Ovary (tissue), 10 donors: ENCODE measurements at places on chromosomes 4 and X.
A peak's percentile ranks its signal among the peaks of the same experiment; 100 is the strongest.

- no peak for DNase-seq
Observed at GRCh38 chr4:161642708-161643107, 521.1 kb downstream of the FSTL5 start.

GRCh38 chr4:25890571-25891485, 23.2 kb upstream of the SMIM20 start:
- no peak for DNase-seq

DNA sequence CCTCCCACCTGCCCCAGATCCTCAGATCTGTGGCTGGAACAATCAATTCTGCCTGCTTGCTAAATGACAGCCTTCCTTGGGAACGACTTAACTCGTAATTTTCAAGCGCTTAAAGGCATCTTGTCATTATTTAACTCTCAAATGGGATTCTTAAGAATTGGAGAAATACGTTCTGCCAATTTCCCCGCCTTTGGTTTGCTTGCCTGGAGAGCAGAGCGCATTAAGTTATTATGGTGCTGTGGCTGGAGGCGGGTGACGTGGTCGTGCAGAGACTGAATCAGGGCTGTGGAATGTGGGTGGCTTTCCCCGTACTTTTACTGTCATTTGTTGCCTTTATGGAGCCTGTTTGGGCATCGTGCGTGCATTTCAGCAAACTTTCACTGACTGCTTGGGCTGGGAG, 78.9 kb upstream of the PSAPL1 start:
- no peak for DNase-seq

- no peak for DNase-seq
Observed at GRCh38 chr4:122542411-122543236, 78.2 kb downstream of the IL21 start.

- no peak for DNase-seq
Observed at GRCh38 chr4:38681281-38681991, 17.4 kb downstream of the KLF3 start.

- no peak for DNase-seq
Observed at GRCh38 chrX:93538575-93538974, 134.8 kb downstream of the NAP1L3 start.

- no peak for DNase-seq
Observed at GRCh38 chr4:19214591-19215186, 1037.0 kb upstream of the SLIT2 start.

- DNase-seq: no peak
Observed at GRCh38 chr4:123477711-123478209, 81.2 kb downstream of the SPRY1 start.

DNA sequence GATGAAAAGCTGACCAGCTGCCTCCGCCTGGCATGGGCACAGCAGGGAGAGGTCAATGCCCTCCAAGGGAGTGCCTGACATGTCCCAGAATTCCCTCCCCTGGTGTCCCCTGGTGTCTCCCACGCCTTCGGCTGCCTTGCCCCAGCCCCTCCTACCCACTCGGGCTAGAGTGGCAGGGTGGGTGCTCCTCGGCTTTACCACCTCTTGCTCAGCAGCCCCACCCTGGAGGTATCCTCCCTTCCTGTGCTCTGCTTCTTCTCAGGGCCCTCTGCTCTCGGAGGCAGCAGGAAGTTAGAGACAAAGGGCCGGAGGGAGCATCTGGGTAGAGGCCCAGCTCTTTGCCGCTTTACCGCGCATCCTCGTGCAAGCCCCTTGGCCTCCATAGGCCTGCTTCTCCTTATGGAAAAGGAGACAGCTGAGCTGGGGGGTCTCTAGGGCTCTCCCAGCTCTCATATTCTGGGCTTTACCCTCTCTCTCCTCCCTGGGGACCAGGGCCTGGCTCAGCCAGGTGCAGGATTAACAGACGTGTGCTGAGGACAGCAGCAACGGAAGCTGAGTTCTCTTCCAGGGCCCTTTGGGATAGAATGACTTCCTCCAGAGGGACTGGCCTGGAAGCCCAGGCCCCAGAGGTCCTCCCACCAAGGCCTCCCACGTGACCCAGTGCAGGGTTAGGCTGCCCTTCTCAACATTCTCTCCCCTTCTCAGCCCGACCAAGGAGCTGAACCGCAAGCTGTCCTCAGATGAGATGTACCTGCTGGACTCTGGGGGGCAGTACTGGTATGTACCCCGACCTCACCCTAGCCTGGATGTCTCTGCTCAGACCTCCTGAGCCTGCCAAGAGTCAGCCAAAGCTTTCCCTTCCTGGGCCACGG, 17.2 kb downstream of the XPNPEP2 start:
- no peak for DNase-seq

DNA sequence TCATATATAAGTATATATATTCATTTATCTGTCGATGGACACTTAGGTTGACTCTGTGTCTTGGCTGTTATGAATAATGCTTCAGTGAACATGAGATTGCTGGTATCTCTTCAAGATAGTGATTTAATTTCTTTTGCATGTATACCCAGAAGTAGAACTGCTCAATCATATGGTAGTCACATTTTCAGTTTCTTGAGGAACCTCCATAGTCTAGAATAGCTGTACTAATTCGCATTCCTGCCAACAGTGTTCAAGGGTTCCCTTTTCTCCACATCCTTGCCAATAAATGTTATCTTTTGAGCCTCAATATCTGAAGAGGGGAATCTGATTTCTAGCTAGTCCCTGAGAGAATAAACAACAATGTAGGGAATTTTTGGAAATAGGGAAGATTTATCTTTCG, 32.4 kb upstream of the CCNG2 start:
- no peak for DNase-seq

DNA sequence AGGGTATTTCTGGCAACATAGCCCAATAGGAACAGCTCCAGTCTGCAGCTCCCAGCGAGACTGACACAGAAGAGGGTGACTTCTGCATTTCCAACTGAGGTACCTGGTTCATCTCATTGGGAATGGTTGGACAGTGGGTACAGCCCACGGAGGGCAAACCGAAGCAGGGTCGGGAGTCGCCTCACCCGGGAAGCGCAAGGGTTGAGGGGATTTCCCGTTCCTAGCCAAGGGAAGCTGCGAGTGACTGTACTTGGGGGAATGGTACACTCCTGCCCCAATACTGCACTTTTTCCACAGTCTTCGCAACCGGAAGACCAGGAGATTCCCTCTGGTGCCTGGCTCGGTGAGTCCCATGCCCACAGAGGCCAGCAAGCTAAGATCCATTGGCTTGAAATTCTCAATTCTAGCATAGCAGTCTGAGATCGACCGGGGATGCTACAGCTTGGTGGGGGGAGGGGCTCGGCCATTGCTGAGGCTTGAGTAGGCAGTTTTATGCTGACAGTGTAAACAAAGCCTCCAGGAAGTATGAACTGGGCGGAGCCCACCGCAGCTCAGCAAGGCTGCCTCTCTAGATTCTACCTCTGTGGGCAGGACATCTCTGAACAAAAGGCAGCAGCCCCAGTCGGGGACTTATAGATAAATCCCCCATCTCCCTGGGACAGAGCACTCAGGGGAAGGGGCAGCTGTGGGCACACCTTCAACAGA, 14.0 kb upstream of the ADAD1 start:
- DNase-seq: no peak

- DNase-seq: no peak
Observed at GRCh38 chr4:151569650-151570049, 160.7 kb downstream of the FHIP1A start.

DNA sequence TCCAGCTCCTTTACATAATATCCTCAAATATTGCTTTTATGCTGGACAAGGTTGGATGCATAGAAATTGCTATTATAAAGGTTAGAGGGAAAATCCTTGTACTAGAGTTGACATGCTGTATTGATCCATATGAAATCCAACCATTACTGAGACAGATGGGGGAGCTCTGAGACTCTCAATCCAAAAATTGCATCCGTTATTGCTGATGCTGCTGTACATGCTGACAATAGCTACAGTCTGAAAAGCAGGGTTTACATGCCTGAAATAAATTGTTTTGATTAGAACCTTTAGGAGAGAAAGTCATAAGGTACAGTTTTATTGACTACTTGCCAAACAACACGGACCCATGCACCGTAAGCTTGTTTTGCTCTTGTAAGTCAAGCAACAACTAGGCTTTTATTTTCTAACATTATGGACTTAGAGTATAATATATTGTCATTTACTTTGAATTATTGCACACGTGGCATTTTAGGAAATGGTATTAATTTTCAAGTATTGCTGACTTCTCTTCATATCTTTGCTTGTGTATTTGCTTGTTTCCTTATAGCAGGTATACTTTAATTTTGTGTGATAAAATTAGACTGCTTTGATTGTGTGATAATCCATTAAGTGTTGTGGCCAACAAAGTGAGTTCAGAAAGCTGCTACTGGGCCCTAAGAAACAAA, 1365.2 kb downstream of the STIM2 start:
- no peak for DNase-seq

- DNase-seq: no peak
Observed at GRCh38 chr4:89489338-89489771, 181.8 kb upstream of the GPRIN3 start.

GRCh38 chr4:173424899-173425805, 26.2 kb upstream of the SCRG1 start:
- DNase-seq: no peak

- DNase-seq: no peak
Observed at GRCh38 chr4:139599076-139599475, 43.1 kb upstream of the SETD7 start.

DNA sequence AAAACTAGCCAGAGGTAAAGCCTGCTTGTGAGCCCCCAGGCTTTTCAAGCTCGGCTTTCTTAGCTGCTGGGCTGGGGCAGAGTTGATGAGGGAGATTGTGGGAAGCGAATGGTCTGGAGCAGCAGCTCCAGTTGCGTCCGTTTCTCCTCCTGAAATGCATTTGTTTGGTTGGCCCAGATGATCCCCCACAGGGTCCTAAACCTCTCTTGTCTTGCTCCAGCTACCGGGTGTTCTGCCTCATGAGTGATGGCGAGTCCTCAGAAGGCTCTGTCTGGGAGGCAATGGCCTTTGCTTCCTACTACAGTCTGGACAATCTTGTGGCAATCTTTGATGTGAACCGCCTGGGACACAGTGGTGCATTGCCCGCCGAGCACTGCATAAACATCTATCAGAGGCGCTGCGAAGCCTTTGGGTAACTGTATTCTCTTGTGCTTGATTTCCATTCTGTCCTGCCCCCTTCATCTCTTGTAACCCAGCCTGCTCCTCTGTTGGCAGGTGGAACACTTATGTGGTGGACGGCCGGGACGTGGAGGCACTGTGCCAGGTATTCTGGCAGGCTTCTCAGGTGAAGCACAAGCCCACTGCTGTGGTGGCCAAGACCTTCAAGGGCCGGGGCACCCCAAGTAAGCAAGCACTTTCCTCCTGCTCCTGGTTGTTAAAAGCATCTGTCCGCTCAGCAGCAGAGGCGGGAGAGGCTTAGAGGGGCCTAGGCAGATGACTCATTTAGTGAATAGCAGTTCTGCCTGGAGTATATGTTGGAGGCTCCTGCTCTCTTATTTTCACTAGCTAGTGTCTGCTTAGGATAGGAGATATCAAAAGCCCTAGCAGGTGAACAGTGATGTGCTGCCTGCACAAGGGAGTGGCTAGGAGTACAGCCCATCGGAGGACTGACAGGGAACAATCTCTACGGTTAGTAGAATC, 15.3 kb downstream of the TKTL1 start:
- DNase-seq: no peak

- no peak for DNase-seq
Observed at GRCh38 chrX:16702700-16703599, 9.5 kb downstream of the CTPS2 start.

GRCh38 chrX:119583431-119584059, 9.2 kb downstream of the UBE2A start:
- no peak for DNase-seq

DNA sequence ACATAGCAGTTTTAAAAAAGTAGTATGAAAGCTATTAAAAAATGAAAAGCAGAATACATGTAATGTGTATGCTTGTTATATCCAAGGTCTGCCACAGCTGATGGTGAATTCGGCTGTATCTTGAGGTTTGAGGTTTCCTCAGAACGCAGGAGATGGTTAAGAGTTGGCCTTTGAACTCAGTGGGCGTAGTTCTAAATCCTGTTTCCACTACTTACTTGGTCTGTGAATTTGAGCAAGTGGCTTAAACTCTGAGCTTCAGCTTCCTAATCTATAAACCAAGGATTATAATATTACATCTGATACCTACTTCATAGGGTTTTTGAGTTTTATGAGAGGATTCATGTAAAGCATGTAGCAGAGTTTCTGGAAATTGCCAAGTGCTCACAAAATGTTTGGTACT, 125.2 kb downstream of the STIM2 start:
- DNase-seq: no peak

DNA sequence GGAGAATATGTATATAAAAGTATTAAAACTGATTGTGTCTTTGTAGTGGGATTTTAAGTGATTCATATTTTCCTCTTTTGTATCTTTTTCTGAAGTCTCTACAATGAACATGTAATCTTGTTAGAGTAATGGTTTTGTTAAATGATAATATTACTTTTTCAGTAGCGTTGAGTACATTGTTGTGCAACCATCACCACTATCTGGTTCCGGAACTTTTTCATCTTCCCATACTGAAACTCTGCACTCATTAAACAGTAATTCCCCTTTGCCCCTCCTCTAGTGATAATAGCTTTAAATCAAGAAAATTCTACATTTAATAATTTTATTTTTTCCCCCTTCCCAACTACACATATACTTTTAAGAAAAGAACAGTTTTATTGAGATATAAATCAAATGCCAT, 23.3 kb downstream of the SHROOM3 start:
- no peak for DNase-seq

DNA sequence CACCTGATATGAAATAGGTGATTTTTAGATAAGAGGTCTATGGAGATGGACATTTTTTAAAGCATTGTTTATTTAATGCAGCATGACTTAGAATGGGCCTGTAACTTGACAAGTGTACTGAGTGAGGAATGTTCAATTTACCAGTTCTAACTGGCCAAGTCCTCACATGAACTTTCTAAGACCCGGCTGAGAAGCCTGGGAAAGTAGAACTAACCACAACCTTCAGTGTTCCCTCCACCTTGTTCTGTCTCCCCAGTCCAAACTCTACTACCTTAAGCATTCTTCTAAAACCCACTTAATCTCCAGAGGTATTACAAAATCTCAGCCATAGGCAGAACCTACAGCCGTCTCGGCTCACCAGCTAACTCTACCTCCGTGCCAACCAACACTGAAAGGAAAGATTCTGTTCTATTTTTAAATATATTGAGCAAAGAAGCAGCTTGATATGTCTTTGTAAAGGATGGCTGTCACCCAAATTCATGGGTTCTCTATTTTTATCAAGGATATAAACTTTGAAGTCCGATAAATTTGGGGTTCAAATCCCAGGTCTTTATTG, 6.8 kb downstream of the PPARGC1A start:
- DNase-seq: no peak

DNA sequence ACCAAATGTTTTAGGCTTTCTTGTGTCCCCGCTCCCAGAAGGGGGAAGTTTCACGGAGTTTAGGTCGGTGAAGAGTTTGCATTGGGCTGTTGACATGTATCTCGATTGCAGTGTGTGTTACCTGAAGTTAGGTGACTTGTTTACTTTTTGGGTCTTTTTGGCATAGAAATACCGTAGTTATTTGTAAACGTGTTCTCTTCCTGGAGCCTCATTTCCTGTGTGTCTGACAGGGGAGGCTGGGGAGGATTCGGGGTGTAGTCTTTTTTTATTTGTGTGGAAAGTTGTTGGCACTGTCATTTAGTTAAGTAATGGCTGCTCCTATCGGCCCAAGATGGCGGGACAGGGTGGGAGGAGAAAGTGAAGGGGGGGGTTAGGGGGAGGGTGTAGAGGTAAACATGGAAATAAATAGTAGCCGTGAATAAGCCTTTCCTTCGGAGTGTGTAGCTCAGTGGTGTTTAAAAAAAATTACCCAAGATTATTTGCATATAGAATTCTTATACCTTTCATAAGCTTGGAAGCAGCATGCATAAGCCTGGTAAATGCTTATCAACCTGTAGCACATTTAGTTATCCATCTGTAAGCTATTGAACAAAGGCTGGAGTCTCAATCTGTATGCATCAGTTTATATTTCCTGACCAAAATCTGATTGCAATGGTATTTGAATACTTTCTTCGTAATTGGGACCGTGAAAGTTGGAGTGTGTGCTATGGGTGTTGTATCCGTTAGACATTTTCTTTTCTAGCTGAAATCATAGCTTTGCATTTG, 1.6 kb downstream of the KDM6A start:
- DNase-seq: peak; percentile 27
